ENCODE measurements at places on chromosomes 7 and 10.

DNA sequence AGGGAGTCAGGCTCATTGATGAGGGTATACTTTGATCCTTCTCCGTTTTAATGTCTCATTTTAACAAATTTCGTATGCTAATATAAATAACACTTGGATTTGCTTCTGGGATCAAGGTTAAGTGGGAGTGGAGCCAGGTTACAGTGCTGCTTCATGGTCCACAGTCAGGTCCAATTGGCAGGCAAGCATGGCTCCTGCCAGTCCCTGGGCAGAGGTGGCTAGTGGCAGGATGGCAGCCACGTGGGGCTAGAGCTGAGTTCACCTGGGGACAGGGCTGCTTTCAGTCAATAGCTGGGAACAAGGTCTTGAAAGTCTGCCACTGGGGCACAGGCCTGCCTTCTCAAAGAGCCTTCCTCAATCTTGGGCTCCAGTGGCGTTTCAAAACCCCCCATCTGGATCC lies 16.0 kb upstream of the VWA2 start:
- no peak for DNase-seq

DNA sequence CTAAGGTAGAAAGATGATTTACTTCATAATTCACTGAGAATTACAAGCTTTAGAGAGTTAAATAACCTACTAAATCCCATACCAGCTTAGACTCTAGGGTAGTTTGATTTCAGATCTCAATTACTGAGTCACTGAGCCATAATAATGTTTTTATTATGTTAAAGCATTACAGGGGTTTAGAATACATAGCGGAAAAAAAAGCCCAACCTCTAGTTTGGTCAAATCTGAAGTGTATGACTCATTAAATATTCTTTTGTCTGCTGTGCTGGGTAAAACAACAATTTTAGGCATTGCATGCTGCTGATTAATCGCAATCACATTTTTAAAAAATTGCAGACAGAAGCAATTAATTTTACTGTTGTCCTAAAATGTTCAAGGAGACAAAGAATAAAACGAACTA lies 48.5 kb downstream of the MALRD1 start:
- no peak for DNase-seq

- no peak for DNase-seq
Measured at GRCh38 chr10:69367469-69367868, 49.2 kb downstream of the TACR2 start.

DNA sequence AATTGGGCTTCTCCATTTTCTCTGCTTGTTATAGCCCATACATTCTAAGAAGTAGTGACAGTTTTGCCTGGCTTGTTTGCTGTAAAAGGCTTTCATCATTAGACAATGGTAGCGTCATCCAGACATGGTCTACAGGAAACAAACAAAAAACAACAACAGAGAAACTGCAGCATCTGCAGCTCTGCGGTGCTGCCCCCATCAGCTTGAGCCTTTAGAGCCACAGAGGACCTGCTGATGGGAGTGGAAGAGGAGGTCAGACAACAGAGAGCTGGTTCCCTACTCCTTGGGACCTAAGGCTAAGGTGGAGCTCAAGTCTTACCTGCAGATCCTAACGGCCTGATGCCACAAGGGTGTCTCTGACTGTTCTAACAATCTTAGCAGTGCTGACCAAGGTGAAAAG lies 3.1 kb downstream of the INA start:
- DNase-seq, result no peak

DNA sequence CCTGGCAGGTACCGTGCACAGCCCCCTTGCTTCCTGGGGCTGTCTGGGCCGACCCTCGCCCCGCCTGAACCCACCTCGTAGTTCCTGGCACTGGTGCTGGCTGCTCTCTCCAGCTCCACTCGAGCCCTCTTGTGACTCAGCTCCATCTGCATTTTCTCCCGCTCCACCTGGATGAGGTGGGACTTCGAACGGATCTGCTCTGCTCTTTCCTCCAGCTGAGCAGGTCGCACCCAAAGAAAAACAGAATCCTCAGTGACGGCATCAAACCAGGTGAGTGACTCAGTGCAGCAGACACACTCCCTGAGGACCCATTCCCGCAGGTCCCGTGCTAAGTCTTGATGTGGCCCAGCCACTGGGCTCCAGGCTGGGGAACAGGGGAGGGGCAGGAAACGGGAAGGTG lies 7.4 kb downstream of the MAD1L1 start:
- DNase-seq, result no peak

DNA sequence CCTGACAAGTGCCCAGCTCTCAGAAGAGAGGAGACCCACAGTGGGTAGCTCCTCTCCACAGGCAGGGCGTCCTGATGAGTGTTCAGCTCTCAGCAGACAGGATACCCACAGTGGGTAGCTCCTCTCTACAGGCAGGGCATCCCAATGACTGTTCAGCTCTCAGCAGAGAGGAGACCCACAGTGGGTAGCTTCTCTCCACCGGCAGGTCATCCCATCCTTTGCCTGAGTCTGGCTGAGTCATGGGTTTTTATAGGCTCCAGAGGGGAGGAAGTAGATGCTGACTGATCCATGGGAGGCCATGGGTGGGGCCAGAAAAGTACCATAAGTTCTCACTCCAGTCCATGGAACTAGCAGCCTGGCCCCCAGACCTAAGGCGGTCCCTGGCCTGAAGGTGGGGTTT lies 18.5 kb downstream of the CFAP70 start:
- DNase-seq, result no peak

- DNase-seq, result no peak
Measured at GRCh38 chr10:89342206-89342958, 14.6 kb downstream of the IFIT3 start.

GRCh38 chr7:41478187-41478586 lies 224.7 kb downstream of the INHBA start:
- DNase-seq, result no peak

DNA sequence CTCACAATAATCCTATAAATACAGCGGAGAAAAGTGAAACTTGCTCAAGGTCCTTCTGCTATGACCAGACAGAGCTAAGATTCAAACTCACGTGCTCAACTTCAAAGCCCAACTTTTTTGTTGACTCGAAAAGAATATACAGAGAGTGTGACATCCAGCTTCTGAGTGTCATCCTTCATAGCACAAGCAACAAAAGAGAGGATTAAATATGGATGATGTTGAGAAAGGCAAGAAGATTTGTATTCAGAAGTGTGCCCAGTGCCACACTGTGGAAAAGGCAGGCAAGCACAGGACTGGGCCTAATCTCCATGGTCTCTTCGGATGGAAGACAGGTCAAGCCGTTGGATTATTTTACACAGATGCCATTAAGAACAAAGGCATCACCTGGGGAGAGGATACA lies 2.1 kb upstream of the FAM3C start:
- no peak for DNase-seq

- no peak for DNase-seq
Measured at GRCh38 chr10:27832826-27833225, 87.2 kb upstream of the MKX start.

DNA sequence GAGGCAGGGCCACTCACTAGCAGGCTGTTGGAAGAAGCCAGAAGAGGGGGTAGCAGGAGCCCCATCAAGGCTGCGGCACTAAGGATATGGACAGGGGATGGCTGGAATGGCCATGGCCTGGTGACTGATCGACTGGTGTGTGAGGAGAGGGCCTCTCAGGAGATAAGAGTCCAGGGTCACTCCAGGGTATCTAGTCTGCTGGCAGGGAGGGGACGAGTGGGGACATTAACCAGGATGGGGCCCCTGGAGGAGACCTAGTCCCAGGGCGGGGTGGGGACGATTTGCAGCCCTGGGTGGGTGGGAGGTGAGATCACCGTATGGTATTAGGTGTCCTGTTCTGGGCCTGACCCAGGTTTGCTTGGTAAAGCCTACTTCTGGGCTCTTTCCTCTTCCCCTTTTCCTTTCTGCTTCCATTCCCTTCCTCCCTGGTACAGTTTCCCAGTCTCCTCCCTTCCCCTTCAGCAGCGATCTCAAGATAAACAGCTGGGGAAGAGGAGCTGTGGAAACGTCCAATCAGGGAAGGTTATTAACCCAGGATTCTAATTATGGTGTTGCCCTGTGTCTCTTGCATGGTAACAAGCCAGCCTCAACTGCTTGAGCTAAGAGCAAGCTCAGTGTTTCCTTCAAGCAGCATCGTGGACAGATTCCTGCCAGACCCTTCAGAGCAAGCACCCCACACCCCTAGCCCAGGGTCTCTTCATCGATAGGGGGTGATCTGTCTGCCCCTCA lies 233.2 kb downstream of the RPS24 start:
- no peak for DNase-seq

Measured in CD4-positive, alpha-beta T cell treated with Interleukin-6 at 100 ng/mL for 8 hours (primary cell).